ENCODE measurements at places on chromosomes 6 and 20.

DNA sequence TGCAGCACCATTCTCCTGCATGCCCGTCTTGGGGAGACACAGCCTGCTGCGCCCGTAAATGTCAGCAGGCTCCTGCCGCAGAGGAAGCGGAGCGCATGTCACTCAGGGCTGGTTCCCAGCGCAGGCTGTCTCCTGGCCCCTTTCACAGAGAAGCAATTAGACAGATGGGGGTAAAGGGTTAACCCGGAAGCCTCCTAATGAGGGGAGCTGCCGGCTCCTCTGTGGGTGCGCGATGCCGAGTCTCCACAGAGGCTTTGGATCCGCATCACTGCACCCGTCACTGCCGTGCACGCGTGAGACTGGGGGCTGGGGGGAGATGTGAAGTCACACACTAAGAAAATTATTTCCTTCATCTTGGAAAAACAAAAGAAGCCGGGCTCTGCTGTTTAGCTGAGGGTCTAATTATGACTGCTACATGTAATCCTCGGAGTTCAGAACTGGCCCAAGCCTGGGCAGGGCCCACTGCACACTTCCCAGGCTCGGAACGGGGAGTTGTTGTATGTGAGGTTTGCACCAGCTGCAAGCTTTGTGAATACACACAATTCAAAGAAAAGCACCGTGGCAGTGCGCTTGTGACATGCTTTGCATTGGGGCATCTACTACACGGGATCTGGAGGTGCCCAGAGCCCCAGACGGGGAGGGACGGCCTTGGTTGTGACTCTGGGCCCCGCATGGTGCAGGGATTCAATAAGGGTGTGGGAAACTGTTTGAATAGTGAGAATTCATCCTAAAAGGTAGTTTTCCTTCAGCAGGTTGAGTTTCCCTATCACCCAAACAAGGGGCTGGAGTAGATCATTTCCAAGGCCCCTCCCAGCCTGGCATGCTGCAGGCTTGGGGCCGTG, 331.6 kb downstream of the TAF4 start:
- no peak for DNase-seq

DNA sequence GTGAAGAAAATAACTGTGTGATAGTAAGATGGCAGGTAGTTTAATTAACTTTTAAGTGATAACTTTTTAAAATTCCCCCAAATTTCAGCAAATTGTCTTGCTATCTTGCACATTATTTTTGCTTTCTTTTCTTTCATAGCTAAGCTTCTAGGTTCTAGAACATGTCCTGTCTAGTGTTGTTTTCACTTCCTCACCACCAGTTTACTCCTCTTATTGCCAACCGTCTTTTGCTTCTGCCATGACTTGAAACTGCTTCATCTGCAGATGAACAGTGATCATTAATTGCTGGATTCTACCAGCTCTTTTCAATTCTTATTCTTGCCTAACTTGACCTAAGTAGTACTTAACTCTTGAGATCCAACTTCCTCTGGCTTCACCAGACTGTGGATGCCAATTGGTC, 137.8 kb downstream of the CENPW start:
- DNase-seq = no peak

GRCh38 chr6:113104541-113104940, 752.6 kb upstream of the MARCKS start:
- DNase-seq = no peak

- no peak for DNase-seq
These were observed 3.7 kb downstream of the ACSS1 start for GRCh38 chr20:25054096-25054820.

GRCh38 chr6:17417817-17418216, 24.4 kb downstream of the CAP2 start:
- no peak for DNase-seq

DNA sequence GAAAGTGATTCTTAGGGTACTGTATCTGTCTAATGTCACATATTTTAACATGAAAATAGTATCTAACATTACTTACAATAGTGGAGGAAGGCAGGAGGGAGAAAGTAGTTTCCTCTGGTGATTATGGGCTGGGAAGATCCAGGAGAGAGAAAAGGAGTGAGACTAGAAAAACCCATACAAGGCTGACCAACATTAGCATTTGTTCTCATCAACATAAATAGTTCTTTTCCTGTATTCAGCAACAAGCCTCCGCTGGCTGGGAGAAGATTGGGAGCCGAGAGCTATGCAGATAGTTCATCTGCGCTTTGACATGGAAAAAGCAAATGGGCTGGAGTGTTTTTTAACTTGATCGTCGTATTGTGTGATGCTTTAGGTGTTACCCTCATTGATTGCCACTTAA, 239.4 kb downstream of the PHACTR1 start:
- no peak for DNase-seq

DNA sequence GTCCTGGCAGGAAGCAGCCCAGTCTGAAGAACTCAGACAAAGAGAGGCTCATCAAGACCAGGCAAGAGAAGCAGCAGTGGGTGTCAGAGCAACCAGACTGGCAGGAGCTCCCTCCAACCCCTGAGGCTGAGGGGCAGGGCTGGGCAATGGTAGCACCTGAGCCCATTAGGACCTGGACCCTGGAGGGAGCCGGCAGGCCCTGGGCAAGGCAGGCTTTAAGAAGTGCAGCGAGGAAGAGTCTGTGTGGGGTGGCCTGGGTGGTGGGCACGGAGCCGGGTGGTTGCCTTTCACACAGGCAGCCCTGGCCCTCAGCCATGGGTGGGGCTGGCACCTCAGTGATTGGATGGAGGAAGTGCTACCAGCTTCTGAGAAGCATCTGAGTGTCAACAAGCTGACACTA, 33.1 kb upstream of the IRF4 start:
- no peak for DNase-seq

DNA sequence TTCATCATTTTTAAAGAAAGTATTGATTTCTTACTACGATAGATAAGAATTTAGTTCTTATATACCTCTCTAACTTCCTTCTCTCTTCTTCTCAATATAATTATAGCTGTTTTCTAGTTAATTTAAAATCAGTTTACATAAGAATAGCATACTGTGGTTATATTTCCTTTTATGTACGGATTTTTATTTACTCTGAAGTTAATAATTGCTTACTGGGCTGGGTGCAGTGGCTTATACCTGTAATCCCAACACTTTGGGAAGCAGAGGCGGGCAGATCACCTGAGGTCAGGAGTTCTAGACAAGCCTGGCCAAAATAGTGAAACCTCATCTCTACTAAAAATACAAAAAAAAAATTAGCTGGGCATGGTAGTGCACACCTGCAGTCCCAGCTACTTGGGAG, 9.7 kb downstream of the ACSS2 start:
- no peak for DNase-seq

DNA sequence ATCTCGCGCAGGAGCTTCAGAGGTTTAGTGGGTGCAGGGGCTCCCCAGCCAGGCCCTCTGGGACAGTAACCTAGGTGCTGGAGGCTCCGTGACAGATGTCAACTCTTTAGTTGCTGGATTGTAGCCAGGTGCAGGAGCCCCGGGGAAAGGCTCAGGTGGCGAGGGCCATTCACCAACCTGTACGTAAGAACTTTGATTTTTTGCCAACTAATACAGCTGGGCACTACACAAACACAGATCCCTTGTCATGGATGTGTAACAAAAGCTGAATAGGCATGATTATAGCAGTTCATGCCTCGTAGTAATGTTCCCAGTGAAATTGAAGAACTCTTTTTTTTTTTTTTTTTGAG, 82.6 kb downstream of the CDC5L start:
- no peak for DNase-seq

DNA sequence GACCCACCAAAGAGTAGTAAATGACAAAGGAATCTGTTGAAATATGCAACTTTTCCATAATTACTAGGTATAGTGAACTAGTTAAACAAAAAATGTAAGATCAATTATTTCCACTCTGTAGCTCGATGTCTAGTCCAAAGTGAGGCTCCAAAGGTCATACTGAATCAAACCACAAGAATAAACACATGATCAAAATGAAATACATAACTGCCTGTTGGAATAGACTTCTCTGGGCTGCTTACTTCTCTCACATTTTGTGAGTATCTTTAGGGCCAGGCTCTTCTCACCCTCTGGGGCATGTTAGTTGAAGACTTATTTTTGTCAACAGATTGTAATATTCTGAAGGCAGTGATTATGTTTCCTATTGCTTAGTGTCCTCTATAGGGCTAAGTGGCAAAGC, 103.7 kb upstream of the TMEM170B start:
- no peak for DNase-seq

DNA sequence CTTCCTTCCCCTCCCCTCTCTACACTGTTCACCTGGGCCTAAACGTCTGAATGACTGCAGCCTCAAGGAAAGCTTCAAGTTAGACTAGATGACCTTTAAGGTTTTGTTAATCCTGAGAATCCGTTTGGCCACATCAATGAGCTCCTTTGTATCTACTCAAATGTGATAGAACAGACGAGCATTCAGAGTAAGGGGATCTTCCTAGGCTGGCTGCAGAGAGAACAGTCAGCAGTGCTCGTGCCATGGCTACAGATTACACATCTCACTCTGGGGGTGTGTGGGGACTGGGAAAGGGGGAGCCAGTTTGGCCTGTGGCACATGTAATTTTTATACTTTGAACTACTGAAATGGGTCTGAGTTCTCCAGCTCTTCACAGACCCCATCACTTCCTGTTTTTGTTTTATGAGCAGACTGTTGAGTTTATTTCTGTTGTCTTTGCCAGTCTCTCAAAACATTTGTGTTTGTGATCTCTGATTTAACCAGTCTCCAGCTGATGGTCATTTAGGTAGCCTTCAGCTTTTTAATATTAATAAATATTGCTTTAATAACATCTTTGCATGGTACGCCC, 50.9 kb downstream of the KCNS1 start:
- DNase-seq = peak; percentile 22

DNA sequence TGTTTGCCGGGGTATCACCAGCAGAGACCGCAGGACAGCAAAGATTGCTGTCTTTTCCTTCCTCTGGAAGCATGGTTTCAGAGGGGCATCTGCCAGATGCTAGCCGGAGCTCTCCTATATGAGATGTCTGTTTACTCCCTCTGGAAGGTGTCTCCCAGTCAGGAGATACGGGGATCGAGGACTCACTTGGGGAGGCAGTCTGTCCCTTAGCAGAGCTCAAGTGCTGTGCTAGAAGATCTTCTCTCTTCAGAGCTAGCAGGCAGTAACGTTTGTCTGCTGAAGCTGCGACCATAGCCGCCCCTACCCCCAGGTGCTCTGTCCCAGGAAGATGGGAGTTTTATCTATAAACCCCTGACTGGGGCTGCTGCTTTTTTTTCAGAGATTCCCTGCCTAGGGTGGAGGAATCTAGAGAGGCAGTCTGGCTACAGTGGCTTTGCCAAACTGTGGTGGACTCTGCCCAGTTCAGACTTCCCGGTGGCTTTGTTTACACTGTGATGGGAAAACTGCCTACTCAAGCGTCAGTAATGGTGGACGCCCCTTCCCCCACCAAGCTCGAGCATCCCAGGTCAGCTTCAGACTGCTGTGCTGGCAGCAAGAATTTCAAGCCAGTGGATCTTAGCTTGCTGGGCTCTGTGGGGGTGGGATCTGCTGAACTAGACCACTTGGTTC, 133.0 kb upstream of the FLRT3 start:
- no peak for DNase-seq

- no peak for DNase-seq
These were observed 14.8 kb downstream of the CDS2 start for GRCh38 chr20:5141615-5142014.

DNA sequence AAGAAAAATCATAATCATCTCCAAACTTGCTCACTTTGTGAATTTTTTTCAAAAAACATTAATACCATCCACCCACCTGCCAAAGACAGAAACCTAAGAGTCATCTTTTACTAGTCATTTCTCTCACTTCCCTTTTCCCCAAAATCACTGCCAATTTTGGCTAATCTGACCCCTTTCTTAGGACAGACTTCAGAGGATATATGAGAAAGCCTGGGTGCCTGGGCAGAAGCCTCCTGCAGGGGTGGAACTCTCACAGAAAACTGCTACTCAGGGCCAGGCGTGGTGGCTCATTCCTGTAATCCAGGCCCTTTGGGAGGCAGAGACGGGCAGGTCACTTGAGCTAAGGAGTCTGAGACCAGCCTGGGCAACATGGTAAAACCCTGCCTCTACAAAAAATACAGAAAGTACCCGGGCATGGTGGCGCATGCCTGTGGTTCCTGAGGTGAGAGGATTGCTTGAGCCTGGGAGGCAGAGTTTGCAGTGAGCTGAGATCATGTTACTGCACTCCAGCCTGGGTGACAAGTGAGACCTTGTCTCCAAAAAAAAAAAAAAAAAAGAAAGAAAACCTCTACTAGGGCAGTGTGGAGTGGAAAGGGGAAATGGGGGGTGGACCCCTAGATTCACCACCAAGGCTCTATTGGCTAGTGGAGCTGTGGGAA, 3.8 kb downstream of the DEK start:
- peak; percentile 22 for DNase-seq

- no peak for DNase-seq
These were observed 15.1 kb upstream of the POM121L2 start for GRCh38 chr6:27327023-27327738.

- no peak for DNase-seq
These were observed 2.2 kb upstream of the TOMM6 start for GRCh38 chr6:41785254-41785653.

GRCh38 chr6:15960740-15961634, 167.9 kb upstream of the MYLIP start:
- DNase-seq = no peak

- no peak for DNase-seq
These were observed 44.2 kb upstream of the CITED2 start for GRCh38 chr6:139418481-139419132.

DNA sequence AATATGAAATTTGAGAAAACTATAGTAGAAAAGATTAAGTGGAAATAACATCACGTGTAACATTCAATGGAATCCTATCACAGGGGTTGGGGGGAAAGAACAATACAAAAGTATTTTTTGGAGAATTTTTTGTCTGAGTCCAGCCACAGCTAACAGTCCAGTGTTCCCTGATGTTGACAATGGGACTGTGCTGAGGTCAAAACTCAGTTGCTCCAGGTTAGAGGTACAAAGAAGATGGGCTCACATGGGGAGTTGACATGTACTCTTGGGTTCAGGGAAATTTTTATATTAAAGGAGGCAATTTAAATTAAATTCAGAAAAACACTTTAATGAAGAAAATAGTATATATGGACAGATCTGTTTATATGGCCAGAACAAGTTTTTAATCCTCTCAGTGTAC, 995 bp downstream of the MYCT1 start:
- no peak for DNase-seq

DNA sequence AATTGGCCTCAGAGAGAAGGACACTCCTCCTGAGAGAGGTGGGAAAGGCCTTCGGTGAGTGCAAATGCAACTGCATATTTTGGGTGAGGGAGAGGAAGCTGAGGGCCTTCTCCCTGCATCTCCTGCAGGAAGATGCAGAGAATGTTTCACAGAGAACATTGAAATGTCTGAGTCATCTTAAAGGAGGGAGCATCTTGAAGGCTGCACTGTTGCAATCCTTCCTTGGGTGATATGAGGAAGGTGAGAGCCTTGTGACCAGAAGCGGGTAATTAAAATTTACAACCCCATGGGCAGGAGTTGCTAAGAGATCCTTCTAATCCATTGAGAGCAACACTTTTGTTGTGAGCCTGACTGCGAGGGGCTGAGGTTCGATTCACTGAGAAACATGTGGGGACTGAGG, 375.7 kb upstream of the MARCKS start:
- no peak for DNase-seq

GRCh38 chr6:108831104-108831503, 17.1 kb upstream of the ARMC2 start:
- DNase-seq = no peak

GRCh38 chr6:63804381-63804956, 168.9 kb downstream of the PHF3 start:
- DNase-seq = no peak

- DNase-seq = peak; percentile 78
These were observed 50.8 kb downstream of the SNX9 start for GRCh38 chr6:157873735-157874344.
